Memory B cell (primary cell): ENCODE measurements at places on chromosomes 7 and 10.

- no peak for DNase-seq
These were observed 151.0 kb upstream of the YAE1 start for GRCh38 chr7:39415091-39415787.

DNA sequence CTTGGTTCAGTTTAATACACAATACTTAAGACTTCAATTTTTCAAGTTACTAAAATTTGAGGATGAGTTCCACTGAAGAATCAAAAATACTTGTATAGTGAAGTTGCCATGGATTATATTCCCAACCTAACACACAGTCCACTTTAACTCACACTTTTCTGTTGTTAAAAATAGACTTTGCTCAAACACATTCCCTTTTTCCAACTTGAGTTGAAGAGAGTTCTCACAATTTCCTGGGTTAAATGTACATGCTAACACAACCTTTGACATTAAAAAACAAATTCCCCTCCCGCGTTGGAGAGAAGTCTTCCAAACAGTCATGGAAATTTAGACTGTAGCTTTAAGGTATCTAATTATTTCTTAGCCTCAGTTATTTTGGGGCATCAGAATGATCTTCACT lies 27.1 kb downstream of the SKIDA1 start:
- no peak for DNase-seq

- no peak for DNase-seq
These were observed 58.6 kb downstream of the PLXDC2 start for GRCh38 chr10:19874791-19875190.

GRCh38 chr10:89652806-89653370 lies 7.8 kb upstream of the PANK1 start:
- no peak for DNase-seq

DNA sequence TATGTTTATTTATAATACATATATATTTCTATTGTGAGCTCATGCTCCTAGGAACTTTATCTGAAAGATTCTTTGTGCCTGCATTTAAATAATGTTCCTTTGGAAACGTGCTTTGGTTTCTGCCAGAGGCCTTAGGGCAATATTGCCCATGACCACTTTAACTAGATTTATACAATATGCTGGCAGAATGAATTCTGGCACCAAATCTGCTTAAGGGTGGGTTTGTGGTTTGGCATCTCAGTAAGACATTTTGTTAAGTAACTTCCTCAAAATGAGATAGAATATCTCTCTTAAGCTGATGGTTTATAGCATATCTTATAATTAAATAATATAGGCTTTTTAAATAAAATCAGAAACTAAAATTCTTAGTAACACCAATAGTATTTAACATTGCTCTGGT lies 252.9 kb downstream of the RNLS start:
- no peak for DNase-seq

- no peak for DNase-seq
These were observed 125.4 kb upstream of the PPP2R2D start for GRCh38 chr10:131775433-131775832.

- DNase-seq = no peak
These were observed 199.2 kb downstream of the JCAD start for GRCh38 chr10:29860166-29860565.

- no peak for DNase-seq
These were observed 72.5 kb upstream of the ANKRD1 start for GRCh38 chr10:90993340-90993739.

DNA sequence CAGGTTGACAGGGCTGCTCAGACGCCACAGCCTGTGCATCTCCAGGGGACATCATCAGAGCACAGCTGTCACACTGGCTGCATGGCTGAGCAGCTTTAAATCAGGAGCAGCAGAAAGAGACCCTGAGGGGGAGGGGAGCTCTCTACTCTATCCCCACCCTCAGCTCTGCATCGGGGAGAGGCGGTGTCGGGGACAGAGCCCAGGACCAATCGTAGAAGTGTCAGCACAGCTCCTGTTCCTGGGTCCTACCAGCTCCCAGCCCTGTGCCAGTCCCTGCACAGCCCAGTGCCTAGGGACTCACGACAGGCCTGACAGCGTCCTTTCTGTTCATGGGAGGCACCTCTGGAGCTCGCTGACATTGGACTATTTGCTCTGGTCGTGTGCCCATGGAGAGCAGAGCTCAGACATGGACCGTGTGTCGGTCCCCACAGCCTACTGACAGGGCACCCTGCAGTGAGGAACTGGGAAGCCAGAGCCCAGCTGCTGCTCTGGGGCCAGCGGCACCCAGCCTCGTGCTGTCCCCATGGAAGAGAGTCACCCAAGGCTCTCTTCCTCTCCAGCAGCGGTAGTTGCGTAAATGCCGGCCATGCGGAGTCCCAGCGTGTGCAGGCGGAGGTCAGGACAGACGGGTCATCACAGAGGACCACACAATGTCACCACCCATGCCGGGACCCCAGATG lies 20.4 kb upstream of the ANTXRL start:
- no peak for DNase-seq

DNA sequence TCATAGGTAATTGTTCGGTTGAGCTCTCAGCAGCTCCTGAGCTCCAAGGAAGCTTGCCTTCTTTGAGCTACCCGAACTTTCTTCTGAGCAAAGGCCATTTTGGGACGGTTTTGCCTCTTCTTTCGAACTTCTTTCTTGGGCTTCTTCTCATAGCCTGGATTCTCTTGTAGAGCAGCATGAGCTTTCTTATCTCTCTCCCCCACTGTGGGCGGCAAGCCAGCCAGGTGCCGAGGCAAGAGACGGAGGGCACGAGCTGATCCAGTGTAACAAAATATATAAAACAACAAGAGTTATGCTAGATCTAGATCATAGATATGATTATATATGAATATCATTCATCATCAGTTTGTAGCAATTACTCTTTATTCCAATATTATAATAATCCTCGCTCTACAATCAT lies 16.5 kb upstream of the KNDC1 start:
- no peak for DNase-seq

GRCh38 chr7:132532281-132532680 lies 44.0 kb downstream of the PLXNA4 start:
- no peak for DNase-seq

GRCh38 chr7:112799448-112800120 lies 9.4 kb upstream of the TMEM168 start:
- no peak for DNase-seq

DNA sequence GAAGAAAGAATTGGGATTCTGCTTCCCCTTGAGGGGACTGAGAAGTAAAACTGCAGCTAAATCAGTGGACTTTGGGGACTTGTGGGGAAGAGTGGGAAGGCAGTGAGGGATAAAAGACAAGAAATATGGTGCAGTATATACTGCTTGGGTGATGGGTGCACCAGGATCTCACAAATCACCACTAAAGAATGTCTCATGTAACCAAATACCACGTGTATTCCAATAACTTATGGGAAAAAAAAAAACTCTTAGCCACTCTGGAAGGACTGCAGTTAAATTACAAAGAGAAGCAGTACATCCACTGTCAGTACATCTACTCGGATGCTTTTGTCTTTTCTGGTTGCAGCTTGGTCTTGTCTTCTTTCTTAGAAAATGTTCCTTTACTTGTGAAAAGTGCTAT lies 27.4 kb upstream of the GOT1 start:
- DNase-seq = no peak

- no peak for DNase-seq
These were observed 22.9 kb downstream of the DLD start for GRCh38 chr7:107913851-107914250.

DNA sequence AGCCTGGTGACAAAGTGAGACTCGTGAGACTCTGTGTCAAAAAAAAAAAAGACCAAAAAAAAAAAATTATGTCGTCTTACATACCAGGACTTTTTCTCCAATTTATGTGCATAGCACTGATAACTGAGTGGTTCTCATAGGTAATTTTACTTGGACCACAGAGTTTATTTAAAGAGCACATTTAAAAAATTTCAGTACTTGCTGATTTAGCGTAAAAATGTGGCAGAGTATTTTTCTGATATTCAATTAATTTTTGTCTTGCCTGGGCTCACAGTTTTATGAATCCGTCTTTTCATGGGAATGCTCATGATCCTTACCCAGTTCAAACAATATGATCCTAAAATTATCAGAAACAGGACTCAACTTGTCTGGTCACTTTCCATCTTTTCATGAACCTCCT lies 151.0 kb upstream of the ZNF92 start:
- no peak for DNase-seq

DNA sequence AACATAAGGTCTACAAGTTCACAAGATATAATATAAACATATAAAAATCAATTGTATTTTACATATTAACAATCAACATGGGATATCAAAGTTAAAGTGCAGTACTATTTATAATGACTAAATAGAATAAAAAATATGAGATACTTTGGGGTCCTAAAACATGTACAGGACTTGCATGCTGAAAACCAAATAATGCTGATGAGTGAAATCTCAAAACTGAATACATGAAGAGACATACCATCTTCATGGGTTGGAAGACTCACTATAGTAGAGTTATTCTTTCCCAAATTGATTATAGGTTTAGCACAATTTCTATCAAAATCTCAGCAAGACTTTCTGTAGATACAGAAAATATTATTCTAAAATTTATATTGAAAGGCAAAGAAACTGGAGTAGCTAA lies 181.5 kb downstream of the LHFPL3 start:
- no peak for DNase-seq

- DNase-seq = no peak
These were observed 253.1 kb upstream of the IGFBP3 start for GRCh38 chr7:46174196-46174580.

- no peak for DNase-seq
These were observed 155.0 kb downstream of the RNF133 start for GRCh38 chr7:122543891-122544290.

- DNase-seq = no peak
These were observed 372.6 kb downstream of the LRMDA start for GRCh38 chr10:75803816-75804552.

- no peak for DNase-seq
These were observed 95.5 kb upstream of the AGK start for GRCh38 chr7:141455723-141456122.

DNA sequence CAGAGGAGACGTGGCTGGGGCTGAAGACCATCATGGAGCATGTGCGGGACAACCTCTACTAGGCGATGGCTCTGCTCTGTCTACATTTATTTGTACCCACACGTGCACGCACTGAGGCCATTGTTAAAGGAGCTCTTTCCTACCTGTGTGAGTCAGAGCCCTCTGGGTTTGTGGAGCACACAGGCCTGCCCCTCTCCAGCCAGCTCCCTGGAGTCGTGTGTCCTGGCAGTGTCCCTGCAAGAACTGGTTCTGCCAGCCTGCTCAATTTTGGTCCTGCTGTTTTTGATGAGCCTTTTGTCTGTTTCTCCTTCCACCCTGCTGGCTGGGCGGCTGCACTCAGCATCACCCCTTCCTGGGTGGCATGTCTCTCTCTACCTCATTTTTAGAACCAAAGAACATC lies 22.0 kb upstream of the CPA5 start:
- no peak for DNase-seq

DNA sequence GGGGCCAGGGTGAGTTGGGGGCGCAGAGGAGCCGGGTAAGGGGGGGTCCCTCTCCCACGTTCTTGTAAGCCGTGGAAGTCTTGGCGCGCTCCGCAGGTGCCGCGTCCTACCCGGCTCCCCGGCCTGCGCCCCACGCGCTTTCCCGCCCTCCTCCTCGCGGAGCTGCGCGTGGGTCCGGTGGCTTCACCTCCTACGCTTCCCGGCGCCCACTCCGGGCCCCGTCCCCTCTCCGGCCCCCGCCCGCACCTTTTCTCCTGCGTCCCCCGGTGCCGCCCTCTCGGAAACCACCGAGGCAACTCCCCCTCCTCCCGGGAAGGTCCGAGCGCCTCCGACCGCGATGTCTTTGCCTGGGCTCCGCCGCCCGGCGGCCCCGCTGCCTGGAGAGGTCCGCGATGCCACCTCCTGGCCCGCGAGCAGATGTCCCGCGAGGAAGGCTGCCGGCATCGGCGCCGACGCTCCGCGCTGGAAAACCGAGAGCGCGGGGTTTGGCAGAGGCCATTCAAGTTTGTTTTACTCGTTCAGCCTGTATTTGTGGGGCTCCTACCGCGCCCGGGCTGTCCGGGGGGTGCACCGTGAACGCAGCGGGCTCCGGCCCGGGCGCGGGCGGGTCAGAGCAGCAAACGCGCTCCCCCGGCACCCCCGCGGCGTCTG lies 2.4 kb upstream of the NKX6-2 start:
- DNase-seq = no peak
